ENCODE measurements at places on chromosomes 7 and 10.

DNA sequence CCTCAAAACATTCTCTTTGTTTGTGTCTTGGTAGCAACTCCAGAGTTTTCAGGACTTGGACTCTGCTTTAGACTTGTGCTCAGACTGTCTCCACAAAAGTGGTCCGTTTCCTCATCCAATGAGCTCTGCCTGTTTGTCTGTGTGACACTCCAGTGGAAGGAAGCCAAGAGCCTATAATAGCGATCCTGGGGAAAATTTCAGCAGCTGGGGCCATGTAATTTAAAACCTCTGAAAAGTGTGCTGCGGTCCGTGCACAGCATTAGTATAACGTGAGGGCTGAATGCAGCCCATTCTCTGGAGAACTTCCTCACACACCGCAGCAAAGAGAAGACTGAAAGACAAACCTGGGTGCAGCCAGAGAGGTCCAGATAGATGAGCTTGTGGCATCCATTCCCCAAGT is at the start of gene LRRC17:
Gene LRRC17 (plus strand): TSS at position 259 of the 400 bp plus-strand sequence. CDS start 20,914 bp downstream, outside the sequence.
- DNase-seq = no peak

- no peak for DNase-seq
These were observed 164.7 kb upstream of the PLXDC2 start for GRCh38 chr10:19651549-19651948.

GRCh38 chr7:108181073-108181985 is 51.2 kb upstream of the LAMB4 start:
- peak; percentile 65 for DNase-seq

GRCh38 chr10:43304687-43305333 is 37.9 kb upstream of the RASGEF1A start:
- DNase-seq = peak; percentile 38

DNA sequence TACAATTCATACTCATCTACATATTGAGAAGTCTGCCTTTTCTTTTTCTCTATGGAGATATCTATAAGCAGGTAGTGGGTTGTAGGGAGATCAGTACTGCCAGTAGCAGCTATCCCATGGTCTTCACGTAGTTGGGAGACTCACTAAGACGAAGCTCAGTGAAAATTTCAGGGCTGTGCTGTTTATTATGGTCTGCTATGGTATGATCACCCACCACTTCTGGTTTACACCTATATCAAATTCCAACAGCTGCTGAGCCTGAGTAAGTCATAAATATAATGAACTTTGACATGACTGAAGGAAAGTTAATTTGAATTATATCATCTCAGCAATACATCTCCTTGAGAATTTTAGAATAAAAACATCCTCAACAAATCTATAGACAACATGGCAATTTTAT is 741.7 kb downstream of the GRM8 start:
- DNase-seq = no peak

GRCh38 chr10:105354010-105354409 is 712.9 kb downstream of the SORCS3 start:
- DNase-seq = no peak

DNA sequence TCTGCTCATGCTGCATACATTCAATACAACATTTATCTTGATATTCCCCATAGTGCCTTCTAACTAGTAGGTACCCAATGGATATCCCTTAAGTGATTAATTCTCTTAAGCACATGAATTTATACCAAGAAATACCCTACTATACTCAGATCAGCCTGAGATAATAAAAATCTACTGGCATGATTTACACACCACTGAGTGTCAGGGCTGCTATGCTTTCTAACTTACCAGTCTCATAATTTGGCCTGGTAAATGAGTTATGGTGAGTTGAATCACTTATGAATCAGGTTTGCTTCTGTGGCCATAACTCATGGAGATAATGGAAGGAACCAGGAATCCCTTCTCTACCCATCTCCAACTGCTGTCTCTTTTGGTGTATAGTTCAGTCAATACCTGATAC is 122.8 kb downstream of the THSD7A start:
- DNase-seq = no peak

GRCh38 chr10:73780301-73780700 is 1.5 kb upstream of the CHCHD1 start:
- DNase-seq = no peak

- DNase-seq = no peak
These were observed 4.5 kb downstream of the MBL2 start for GRCh38 chr10:52768001-52768532.

All from neuronal stem cell (in vitro differentiated cells).